Occipital lobe (tissue), 3 donors: ENCODE measurements at places on chromosomes 5 and 9. TPM values are rescaled to one million over a fixed set of nuclear protein-coding genes. Genes with fewer than 3 reads are reported as not detected.

GRCh38 chr9:85056203-85056572 is 386.7 kb downstream of the NTRK2 start:
- DNase-seq = no peak

GRM6 gene
- total RNA-seq = 0.16 TPM

DNA sequence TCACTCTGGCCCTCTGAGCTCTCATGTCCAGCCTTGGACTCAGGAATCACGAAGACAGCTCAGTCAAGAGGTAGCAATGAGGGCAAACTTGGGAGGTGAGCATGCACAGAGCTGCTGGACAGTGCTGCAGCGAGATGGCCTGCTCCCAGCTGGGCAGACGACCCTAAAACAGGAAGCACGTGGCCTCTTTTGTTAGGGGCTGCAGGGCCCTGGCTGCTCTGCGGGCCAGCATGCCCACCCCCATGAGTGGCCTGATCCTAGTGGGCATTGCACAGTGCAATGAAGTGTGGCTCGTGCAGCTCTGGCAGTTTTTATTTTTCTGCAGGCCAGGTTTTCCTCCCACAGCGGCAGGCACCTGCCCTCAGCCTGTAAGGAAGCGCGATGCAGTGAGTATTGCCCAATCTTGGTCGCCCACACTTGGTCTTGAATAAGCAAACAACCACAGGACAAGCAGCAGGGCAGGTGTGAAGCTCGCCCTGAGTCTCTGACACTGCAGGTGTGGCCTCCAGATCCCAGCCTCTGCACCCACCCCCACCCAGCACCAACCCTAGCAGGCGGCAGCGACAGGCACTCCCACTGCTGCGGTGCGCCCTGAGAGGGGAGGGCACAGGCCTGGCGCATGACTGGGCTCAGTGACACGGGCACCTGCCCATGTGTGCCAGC is 60.8 kb downstream of the SEMA4D start:
- no peak for DNase-seq

DNA sequence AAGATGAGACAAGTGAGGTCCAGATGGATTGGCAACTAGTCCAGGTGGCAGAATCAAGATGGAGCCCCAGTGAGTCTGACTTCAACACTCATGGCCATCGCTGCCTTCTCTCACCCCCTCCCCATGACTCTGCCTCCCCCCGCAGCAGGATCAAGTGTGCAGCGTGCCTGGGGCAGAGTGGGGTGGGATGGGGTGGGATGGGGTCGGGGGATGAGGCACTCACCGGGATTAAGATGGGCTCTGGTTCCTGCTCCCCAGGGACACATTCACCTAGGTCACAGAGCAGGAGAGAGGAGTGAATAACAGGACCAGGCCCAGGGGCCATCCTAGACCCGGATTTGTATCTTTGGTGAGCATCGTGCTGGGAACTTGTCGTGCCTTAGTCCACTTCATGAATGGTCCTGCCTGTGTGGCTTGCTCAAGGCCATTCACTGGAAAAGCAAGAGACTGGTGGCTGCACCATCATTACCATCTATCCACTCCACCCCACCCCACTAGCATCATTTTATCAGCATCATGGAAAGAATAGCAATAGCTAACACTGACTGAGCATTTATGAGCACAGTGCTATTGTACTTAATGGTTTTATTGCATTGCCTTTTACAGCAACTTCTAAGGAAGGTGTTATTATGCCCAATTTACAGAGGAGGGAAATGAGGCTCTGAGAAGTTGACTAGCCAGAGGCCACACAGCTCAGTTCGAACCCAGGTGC is 8.5 kb downstream of the AMBP start:
- DNase-seq = no peak

NEURL1B gene
- total RNA-seq = 19.2 TPM
